ENCODE measurements at places on chromosomes 13 and 19.

DNA sequence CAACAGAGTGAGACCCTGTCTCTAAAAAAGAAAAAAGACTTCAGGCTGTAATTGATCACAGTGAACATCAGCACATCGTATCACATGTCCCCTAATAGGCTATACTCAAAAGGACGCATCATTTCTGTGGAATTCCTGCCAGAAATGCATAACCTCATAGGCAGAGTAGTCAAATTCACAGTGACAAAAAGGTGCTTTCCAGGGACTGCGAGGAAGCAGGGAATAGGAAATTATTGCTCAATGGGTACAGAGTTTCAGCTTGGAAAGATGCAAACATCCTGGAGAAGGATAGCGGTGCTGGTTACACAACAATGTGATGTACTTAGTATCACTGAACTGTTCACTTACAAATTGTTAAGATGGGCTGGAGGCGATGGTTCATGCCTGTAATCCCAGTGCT is 41.1 kb upstream of the MRI1 start:
- no peak for DNase-seq

DNA sequence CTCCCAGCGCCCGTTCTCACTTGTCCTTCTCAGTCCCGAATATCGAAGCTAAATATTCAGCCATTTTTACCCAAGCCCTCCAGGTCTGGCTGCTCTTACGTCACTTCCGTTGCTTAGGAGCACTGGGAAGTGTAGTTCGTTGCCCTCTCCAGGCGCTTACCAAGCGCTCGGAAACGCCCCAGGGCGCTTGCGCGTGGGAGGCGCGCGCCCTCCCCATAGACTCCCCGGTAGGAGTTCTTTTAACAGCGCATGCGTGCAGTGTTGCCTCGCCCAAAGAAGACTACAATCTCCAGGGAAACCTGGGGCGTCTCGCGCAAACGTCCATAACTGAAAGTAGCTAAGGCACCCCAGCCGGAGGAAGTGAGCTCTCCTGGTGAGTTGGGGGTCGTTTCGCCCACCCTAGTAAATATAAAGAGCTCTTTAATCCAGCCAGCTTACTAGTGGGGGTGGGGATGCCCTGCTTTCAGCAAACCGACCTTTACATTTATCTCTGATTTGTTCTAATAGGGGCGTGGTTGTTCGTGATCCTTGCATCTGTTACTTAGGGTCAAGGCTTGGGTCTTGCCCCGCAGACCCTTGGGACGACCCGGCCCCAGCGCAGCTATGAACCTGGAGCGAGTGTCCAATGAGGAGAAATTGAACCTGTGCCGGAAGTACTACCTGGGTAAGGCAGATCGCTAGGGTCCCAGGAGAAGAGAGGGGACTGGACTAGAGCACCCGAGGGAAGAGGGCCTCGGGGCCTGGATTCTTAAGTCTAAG is at the start of the genes PSENEN and U2AF1L4:
TSS of gene PSENEN (plus strand) at position 324 of the 759 bp plus-strand sequence. CDS start at position 604, 280 bp downstream.
TSS of gene U2AF1L4 (minus strand) at position 91 of the 759 bp plus-strand sequence. CDS start at position 64, 27 bp downstream.
- DNase-seq: peak; percentile 98

DNA sequence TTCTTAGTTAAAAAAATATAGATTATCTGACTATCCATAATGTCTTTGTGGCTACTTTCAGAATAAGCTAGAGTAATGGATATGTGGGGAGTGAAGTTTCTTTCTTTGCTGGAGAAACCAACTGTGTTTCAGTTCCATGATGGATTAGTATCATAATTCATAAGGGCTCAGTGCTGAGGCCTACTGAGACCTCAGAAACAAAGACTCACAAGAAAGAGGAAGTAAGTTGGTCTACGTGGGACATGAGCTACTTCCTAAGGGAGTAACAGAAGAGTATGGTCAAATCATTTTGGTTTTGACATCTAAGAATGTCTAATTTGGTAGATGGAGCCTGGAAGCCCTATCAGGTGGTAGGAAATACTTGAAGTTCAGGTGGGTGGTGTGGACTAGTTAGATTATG is 99.0 kb upstream of the HTR2A start:
- DNase-seq: no peak

- no peak for DNase-seq
These were observed 74.9 kb downstream of the ALOX5AP start for GRCh38 chr13:30810261-30810701.

- no peak for DNase-seq
These were observed at the start of gene TNFSF11 for GRCh38 chr13:42574011-42574410. Gene TNFSF11 (plus strand): TSS chr13:42574152. CDS start chr13:42574304, 152 bp downstream.

DNA sequence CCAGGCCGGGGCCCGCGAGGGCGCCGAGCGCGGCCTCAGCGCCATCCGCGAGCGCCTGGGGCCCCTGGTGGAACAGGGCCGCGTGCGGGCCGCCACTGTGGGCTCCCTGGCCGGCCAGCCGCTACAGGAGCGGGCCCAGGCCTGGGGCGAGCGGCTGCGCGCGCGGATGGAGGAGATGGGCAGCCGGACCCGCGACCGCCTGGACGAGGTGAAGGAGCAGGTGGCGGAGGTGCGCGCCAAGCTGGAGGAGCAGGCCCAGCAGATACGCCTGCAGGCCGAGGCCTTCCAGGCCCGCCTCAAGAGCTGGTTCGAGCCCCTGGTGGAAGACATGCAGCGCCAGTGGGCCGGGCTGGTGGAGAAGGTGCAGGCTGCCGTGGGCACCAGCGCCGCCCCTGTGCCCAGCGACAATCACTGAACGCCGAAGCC is 3.3 kb downstream of the APOE start:
- no peak for DNase-seq

GRCh38 chr13:91117351-91117750 is 230.1 kb upstream of the MIR17HG start:
- DNase-seq: no peak

DNA sequence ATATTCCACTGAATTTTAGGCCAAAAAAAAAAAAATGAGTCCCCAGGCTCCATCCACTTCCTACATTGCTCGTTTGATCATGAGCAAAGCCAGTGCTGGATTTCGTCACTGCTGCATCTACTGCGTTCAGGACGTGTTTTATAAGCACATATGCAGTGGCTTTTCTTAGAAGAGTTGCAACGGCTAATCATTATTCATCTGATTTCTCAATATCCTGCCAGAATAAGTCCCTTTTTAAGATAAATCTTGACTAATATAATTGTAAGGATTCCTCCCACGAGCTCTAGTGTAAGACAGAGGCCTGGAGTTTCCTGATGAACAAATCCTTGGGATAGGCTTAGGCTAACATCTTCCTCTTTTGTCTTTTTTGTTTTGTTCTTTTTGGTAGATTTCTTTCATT is 19.5 kb downstream of the FAM124A start:
- peak; percentile 21 for DNase-seq

DNA sequence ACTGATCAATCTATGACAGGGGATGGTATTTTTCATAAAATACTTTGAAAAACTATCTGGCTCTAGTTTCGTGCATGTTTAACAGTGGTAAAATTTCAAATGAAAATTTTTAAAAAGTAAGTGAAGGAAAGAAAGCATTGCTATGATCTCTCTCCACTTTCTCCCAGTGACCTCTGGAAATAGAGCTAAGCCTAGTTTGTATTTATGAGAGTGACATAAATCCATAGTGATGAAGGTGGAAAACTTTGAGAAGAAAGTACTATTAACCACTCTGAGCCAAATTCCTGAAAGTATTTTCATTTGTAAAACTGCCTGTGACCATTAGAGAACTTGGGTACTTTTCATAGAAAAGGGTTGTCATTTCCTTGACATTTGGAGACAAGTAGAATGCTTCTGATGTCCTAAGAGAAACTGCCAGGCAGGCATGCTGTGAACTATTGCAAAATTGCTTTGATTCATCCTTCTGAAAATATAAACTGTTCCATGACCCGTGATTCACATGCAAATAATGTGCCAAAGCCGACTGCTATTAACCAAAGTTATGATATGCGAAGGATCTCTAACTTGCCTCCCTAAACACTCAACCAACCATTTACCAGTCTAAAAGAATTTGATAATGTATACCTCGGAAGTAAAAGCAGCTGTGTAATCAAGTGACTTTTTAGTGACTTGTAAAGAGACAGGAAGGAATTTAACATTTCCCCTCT is 133.2 kb downstream of the VWA8 start:
- DNase-seq: peak; percentile 84

DNA sequence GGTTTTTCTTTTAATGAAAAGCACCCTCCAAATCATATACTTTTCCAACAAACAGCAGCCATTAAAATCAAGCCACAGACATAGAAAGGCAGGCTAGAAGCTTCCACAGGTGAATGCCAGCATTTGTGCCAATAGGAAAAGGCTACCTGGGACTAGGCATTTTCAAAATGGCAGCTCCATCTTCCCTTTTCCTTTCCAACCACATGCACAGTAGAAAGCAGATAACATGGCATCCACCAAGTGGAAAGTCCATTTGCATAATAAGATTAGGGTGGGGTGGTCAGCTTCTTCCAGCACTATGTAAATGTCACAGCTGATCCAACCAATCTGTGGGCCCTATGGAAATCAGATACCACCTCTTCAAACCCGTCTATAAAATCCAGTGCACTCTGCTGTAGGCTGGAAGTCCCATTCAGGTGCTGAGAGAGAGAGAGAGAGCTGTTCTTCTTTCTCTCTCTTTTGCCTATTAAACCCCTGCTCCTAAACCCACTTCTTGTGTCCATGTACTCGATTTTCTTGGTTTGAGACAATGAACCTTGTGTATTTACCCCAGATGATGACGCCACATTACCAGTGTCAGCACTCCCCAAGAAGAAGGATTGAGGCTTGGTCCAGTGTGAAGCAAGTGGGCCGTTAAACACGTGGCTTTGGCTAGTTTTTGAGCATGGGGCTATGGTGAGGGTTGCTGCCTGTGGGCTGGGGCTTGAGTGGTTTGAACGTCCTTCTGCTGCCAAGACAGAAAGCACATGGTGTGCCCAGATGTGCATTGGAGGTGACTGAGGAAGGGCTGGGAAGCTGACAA is 24.2 kb upstream of the IGFL1 start:
- DNase-seq: no peak

- no peak for DNase-seq
These were observed 17.6 kb downstream of the EMP3 start for GRCh38 chr19:48342841-48343540.

DNA sequence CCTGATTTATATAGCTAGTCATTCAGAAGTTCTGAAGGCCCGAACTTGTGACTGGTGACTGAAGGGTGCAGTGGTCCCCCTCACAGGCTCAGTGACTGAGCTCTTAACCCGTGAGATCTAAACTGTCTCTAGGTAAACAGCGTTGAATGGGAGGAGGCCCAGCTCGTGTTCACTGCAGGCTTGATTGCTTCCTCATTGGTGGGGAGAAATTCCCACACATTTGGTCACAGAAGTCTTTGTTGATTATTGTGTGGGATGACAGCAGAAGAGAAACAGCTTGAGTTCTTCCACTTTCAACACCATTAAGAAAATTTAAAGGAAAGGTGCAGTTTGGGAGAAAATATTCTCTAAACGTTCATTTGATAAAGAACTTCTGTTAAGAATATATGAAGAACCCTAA is 1178.0 kb downstream of the UQCRFS1 start:
- no peak for DNase-seq

- DNase-seq: no peak
These were observed 1.3 kb upstream of the A1BG start for GRCh38 chr19:58354478-58355030.

DNA sequence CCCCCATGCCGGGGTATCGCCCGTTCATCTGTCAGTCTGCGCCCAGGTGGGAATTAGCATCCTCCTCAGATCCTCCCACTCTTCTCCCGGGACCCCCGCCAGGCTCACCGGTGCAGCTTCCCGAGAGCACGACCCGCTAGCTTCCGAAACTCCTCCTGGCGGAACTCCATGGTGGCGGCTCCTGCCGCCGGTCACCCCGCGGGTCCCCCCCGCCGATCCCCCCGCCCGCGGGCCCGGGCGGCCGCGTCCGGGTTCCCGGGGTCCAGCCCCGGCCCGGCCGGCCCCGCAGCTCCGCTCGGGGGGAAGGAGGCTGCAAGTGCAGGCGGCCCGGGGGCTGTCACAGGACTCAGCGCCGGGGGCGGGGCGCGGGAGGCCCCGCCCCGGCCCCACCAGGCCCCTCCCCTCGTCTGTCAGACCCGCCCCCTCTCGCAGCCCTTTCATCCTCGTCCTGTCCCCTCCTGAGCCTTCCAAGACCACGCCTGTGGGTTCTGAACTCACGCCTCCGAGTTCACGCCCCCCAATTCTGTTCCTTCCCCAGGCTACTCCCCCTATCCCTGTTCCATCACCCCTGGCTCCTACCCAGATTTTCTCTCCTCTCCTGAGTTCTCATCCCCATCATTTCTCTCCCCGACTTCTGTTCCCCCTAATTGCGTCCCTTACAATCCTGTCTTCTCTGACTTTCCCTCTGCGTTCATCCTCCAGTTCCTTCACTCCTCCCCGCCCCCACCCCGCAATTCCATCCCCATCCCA is at the start of gene SLC17A7:
TSS of gene SLC17A7 (minus strand) at position 318 of the 750 bp plus-strand sequence. CDS start at position 170, 148 bp downstream.
- no peak for DNase-seq

DNA sequence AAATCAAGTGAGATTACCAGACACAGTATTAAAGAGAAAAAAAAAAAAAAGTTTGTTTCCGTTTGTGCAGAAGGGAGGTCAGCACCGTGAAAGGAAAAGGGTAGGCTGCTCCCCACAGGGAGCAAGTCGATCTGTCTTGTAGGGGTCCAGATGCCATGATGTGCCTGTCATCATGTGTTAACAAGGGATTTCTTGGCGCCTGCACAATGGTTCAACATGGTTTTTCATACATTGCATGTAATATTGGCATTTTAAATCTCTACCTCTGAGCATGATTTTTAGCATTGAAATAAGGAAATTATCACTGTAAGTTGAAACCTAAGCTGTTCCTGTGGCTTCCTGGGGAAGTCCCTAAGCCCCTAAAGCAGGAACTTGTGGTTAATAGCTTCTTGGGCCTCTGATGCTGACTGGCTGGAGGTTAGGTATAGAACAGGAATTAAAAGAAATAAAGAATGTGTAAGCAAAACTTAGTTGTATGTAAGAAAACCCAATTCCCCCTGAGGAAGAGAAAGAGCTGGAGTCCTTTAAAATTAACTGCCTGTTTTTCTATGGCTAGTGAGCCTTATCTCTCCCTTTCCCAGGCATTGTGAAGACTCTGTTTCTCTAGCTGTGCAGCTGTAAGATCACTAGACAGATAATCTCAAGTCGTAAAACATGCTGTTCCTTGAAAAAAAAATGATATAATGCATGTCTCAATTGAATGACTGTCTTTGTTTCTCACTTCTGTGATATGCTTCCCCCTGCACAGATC is 7.4 kb upstream of the FCGBP start:
- peak; percentile 10 for DNase-seq

DNA sequence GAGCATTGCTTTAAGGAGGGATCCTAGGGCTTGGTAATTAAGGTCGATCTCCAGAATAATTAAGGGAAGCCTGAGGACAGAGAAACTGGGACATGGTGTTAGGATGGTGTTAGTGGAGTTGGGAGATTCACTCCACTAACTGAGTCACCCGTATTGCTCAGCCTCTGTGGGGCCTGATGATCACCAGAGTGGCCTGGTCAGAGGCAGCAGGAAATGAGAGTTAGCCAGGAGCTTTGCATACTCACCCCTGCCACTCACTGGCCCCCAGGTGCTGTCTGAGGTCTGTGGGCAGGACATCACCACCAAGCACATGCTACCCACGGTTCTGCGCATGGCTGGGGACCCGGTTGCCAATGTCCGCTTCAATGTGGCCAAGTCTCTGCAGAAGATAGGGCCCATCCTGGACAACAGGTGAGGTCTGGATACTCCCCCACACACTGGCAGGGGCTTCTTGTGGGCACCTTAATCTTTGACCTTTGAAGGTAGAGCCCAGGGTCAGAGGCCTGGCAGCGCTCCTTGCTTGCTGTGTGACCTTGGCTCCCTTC is 32.1 kb downstream of the PPP2R1A start:
- DNase-seq: no peak

- DNase-seq: no peak
These were observed 23.1 kb downstream of the GAS6 start for GRCh38 chr13:113840541-113841352.
